ENCODE measurements at places on chromosomes 7 and 10.

- DNase-seq, result no peak
These were observed 160.7 kb upstream of the MKI67 start for GRCh38 chr10:128286762-128287500.

- DNase-seq, result no peak
These were observed 573 bp downstream of the TFR2 start for GRCh38 chr7:100640517-100641440.

- DNase-seq, result no peak
These were observed 86.7 kb upstream of the TMEM168 start for GRCh38 chr7:112876877-112877276.

- DNase-seq, result no peak
These were observed 39.1 kb downstream of the DKK1 start for GRCh38 chr10:52353205-52353604.

- no peak for DNase-seq
These were observed 19.9 kb upstream of the STEAP2 start for GRCh38 chr7:90191648-90192047.

GRCh38 chr7:668139-668931 is 58.2 kb upstream of the DNAAF5 start:
- no peak for DNase-seq

GRCh38 chr7:155925682-155926081 is 113.4 kb upstream of the SHH start:
- DNase-seq, result no peak

DNA sequence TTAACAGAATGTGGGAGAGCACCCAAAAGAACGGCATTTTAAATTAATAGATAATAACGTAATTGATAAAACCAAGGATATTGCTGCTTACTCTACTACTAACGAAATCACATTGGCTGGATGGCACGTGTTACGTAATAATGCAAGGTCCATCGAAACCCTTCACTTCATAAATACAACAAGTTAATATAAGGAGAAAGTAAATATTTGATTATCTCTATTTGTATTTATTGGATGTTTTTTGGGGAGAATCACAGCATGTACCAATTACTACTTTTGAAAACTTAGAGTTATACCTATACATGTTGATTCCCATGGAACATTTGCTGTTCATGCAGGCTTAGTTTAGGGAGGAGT is 1.6 kb downstream of the PRKG1 start:
- no peak for DNase-seq
